A673 (cell line): ENCODE measurements at places on chromosomes 16 and 17. TPM values are rescaled to one million over a fixed set of nuclear protein-coding genes. Genes with fewer than 3 reads are reported as not detected.

CDK5R1 gene
- total RNA-seq, result 3.9 and 5.1 TPM in 2 replicates

PCGF2 gene
- 34.4 and 42.0 TPM in 2 replicates for total RNA-seq

SLC13A2 gene
- total RNA-seq, result not detected in 2 replicates

COG4 gene
- total RNA-seq, result 68.6 and 82.4 TPM in 2 replicates

KRT25 gene
- total RNA-seq, result 0.28 and 0.42 TPM in 2 replicates

DNAH3 gene
- 0.02 TPM in 1 of 2 replicates, not detected in the other for total RNA-seq

SLFN14 gene
- total RNA-seq, result not detected in 2 replicates

PHB1 gene
- 430 and 451 TPM in 2 replicates for total RNA-seq

KCNJ2 gene
- total RNA-seq, result not detected in 2 replicates

TEKT1 gene
- total RNA-seq, result not detected in 2 replicates

KCNH6 gene
- not detected in 2 replicates for total RNA-seq

HCRT gene
- total RNA-seq, result not detected in 2 replicates

SLC5A10 gene
- not detected in 2 replicates for total RNA-seq

PYY gene
- total RNA-seq, result not detected in 2 replicates

HOXB8 gene
- 13.1 and 16.3 TPM in 2 replicates for total RNA-seq

C17orf78 gene
- not detected in 2 replicates for total RNA-seq

TVP23A gene
- not detected in 2 replicates for total RNA-seq

GLIS2 gene
- 10.6 and 15.4 TPM in 2 replicates for total RNA-seq

PRSS53 gene
- 3.1 and 4.0 TPM in 2 replicates for total RNA-seq

C16orf46 gene
- 0.21 and 1.4 TPM in 2 replicates for total RNA-seq

CDK12 gene
- 43.5 TPM in 2 replicates for total RNA-seq

ABCA8 gene
- total RNA-seq, result 0.90 TPM in 2 replicates

ASPHD1 gene
- 2.0 and 2.5 TPM in 2 replicates for total RNA-seq

CCL11 gene
- total RNA-seq, result not detected in 2 replicates

WBP2 gene
- 70.3 and 87.5 TPM in 2 replicates for total RNA-seq

KRT31 gene
- total RNA-seq, result not detected in 2 replicates

TP53TG3D gene
- not detected in 2 replicates for total RNA-seq

HOXB7 gene
- 32.2 and 37.9 TPM in 2 replicates for total RNA-seq

MYH1 gene
- 0.39 and 0.46 TPM in 2 replicates for total RNA-seq

CDRT15L2 gene
- total RNA-seq, result not detected in 2 replicates

KIF2B gene
- total RNA-seq, result not detected in 2 replicates

CDH1 gene
- total RNA-seq, result 0.06 and 0.87 TPM in 2 replicates

RPS15A gene
- total RNA-seq, result 1,282 and 1,307 TPM in 2 replicates

FAM171A2 gene
- total RNA-seq, result 12.8 and 14.9 TPM in 2 replicates

FZD2 gene
- total RNA-seq, result 23.5 and 23.7 TPM in 2 replicates

GFAP gene
- total RNA-seq, result not detected in 2 replicates

PRAC1 gene
- total RNA-seq, result 78.3 and 129 TPM in 2 replicates

CDH15 gene
- total RNA-seq, result 0.13 and 0.24 TPM in 2 replicates
